A673 (cell line): ENCODE measurements at places on chromosomes 7 and 10.
A peak's percentile ranks its signal among the peaks of the same experiment; 100 is the strongest.

DNA sequence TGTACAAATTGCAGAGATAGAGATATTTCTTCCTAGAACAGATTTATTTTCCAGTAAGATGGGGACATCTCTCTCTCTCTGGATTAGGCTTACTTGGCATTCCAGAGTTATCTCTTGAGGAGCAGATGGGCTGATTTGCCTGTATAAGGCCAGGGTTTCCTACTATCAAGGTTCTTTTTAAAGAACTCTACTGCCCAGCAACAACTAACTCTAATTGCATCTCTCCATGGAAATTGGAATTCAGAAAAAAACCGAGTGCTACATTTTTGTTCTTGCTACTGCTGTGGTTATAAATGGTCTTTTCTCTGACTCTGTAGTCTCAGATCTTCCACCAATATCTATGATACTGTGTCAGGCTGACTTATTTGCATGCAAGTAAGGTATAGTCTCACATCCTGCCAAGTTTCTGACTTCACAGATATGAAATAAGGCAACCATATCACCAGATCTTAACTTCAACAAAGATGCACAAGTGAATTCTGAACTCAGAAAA lies 161.1 kb downstream of the CRPPA start:
- no peak for DNase-seq

- peak; percentile 90 for DNase-seq
These were observed 137.8 kb downstream of the MAPK8 start for GRCh38 chr10:48444266-48444665.

DNA sequence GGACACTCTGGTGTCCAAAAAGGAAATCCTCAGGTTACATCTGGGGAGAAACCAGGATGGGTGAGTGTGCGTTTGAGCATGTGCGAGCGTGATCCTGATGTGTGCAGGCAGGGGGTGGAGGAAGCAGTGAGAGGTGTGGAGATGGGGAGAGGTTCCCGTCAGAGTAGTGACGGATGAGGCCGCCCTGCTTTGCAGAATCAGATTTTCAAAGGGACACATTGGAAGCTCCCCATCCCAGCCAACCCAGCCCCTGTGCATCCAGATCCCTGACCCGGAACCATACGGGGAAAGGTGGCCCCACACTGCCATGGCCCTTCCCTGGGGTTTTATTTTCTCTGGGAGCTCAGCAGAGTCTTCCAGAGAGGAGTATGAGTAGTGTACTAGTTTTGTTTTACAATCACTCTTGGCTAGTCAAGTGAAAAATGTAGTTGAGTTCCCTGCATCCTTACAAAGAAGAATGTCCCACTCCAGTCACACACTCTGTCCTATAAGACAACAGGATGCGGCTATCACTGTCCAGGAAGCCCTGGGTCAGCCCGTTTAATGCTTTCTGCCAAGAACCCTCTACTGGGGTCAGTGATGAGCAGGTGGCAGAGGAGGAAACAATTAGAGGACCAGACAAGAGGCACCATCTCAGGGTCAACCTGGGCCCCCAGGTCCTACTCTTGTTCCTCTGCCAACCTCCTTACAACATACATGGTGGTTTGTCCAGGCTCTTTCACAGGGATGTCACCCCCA lies 46.8 kb upstream of the PDLIM1 start:
- DNase-seq = no peak

DNA sequence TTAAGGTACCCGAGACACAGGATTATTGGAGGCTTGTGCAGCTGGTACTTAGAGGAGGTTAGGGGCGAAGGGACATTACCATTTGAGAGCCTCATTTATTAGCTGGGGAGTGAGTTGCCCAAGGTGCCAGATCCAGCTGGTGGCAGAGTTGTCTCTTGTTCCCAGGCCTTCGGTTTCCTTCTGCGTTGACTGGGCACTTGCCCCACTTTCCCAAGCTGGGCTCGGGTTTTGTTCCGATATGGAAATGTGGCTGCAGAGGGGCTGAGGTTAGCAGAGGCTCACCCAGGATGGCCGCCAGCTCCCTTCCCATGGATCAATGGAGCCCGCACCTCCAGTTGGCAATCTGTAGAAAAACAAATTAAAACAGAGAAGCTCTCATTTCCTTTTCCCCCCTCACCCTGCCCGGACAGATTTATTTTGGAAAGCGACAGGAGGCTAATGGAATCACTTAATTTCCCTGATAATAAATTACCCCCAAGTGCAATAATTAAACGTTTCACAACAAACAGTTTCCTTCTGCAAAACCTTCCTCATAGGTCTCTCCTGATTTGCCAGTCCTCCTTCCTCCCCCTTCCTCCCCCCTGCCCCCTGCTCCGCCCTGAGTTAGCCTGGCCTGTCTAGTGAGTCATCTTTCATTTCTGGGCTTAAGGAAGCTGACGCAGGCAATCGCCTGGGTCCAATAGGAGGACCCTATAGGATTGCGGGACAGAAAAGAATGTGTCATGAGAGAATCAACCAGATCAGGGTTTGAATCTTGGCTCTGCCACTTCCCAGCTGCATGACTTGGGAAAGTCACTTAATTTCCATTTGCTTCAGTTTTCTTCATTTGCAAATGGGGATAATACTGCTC lies 51.7 kb downstream of the ADRA2A start:
- peak; percentile 77 for DNase-seq

DNA sequence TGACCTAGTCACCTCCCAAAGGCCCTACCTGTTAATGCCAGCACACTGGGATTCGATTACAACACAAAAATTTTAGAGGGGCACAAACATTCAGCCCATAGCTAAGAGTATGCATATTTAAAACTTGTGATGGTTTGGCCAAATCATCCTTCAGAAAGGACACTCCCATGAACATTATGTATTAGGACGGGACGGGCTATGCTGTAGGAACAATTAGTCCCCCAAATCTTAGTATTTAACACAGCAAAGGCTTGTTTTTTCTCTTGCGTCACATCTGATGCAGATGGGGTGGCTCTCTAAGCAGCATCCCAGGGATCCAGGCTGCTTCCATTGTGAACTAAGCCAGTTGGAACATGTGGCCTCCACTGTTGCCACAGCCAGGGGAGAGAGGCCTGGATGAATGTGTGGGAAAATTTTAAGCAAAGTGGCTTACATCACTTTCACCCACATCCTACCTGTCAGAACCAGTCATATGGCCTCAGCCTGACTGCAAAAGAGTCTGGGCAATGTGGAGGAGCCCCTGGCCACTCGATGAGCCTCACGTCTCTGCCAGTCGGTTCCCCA lies 26.6 kb downstream of the CHST3 start:
- DNase-seq = no peak

- no peak for DNase-seq
These were observed 37.0 kb downstream of the FAM171A1 start for GRCh38 chr10:15333909-15334649.

GRCh38 chr7:81004098-81004497 lies 85.2 kb upstream of the SEMA3C start:
- DNase-seq = no peak

DNA sequence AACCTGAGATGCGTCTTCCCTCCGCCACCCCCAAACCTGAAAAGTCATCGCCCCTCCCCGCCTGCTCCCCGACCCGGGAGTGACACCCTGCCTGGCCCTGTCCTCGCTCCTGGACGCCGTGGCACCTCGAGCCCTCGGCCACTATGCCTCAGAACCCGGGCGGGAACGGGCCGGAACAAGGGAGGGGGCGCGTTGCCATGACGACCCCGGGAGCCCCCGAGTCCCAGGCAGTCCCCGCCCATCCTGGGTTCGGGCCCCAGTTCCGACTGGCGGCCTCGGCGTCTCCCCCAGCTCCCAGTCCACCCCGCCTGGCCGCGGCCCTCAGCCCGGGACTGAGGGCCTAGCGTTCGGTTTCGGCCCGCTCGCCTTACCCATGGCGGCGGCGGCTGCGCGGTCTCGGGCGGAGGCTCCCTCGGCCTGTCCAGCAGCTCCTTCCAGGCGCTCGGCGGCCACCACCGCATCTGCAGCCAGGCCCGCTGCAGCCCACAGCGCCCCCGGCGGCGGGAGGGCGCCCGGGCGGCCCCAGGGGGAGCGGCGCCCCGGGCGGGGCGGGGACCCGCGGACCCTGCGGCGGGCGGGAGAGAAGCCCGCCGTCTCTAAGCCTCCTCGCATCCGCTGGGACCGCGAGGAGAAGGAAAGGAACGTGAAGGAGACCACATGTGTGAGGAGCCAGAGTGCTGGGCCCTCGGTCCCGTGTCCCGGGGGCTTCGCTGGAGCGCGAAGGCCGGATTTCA lies at the start of gene RUFY2:
Gene RUFY2, minus strand, starts transcription at position 463 of the 734 bp plus-strand sequence. Its CDS starts 88 bp downstream, at position 375.
- DNase-seq = peak; percentile 89

- DNase-seq = no peak
These were observed 45.4 kb downstream of the DKK1 start for GRCh38 chr10:52359441-52359840.

- no peak for DNase-seq
These were observed 82.0 kb upstream of the PDZD8 start for GRCh38 chr10:117457071-117457810.

GRCh38 chr7:155184923-155185322 lies 112.8 kb upstream of the INSIG1 start:
- no peak for DNase-seq

GRCh38 chr10:30553626-30554439 lies 75.7 kb downstream of the LYZL2 start:
- peak; percentile 75 for DNase-seq

GRCh38 chr10:133565441-133566294 lies at the start of gene SYCE1:
SYCE1 (minus strand) TSS chr10:133565583; CDS start chr10:133565529, 54 bp downstream.
- DNase-seq = no peak

DNA sequence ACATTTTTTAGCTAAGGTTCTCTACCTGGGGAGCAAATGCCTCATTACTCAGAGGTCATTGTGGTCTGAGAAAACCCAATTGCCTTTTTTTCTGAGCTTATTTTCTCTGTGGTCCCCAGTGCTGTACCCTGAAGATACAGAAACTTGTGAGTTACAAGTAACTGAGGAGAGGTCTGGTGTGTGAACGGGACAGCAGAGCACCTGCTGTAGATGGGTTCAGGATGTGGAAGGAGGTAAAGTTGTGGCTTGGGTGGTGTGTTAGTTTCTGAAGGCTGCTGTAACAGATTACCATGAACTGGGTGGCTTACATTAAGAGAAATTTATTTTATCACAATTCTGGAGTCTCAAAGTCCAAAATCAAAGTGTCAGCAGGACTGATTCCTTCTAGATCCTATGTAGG lies 449.1 kb upstream of the NRP1 start:
- no peak for DNase-seq

GRCh38 chr10:17023386-17024298 lies 106.0 kb downstream of the CUBN start:
- peak; percentile 96 for DNase-seq

GRCh38 chr7:45070254-45070642 lies 18.5 kb downstream of the NACAD start:
- DNase-seq = no peak

- DNase-seq = no peak
These were observed 228.0 kb downstream of the PARD3 start for GRCh38 chr10:34587002-34587679.

DNA sequence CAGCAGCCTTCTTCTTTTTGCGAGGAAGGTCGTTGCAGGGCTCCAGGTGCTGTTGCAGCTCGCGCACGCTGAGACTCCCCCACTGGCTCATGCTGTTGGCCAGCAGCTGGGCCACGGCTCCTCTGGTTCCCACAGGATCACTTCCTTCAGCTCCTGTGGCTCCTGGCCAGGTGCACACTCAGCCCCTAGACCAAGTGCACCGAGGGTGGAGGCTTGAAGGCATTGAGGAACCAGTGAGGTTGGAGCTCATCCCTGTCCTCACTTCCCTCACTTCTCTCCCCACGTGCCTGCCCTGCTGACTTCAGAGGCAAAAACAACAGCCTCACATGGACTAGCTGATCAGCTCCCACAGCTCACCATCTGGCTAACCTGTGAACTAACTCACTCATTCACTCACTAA lies 46.2 kb upstream of the ADRB1 start:
- DNase-seq = no peak

DNA sequence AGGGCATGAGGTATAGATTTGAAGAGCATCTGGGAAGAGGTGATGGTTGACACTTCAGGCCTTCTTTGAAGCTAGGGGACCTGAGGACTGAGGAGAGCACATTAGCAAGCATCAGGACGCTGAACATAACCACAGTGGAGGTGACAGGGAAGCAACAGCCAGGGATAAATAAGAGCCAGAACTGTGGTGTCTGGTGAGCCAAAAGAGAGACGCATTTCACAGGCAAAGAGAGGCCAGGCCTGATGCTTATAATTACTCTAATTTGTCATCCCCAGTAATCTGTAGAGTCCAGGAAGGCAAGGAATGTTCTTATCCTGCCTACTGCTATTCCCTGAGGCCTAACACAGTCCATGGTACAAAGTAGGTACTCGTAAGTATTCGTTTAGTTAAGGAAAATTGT lies 10.4 kb upstream of the FAS start:
- no peak for DNase-seq

- no peak for DNase-seq
These were observed 712 bp downstream of the ITPRIP start for GRCh38 chr10:104337521-104337984.

- no peak for DNase-seq
These were observed 21.8 kb upstream of the MDFIC start for GRCh38 chr7:114900127-114900526.

- DNase-seq = no peak
These were observed 329.3 kb downstream of the ELMO1 start for GRCh38 chr7:37119296-37119860.
